Breast epithelium (tissue), 4 donors: ENCODE measurements at places on chromosomes 4 and X. TPM values are rescaled to one million over a fixed set of nuclear protein-coding genes. Genes with fewer than 3 reads are reported as not detected.
A peak's percentile ranks its signal among the peaks of the same experiment; 100 is the strongest.

Gene NAT8L
- total RNA-seq: 2.9 TPM

Gene ADGRG4
- total RNA-seq: under 0.01 TPM

Gene CHIC2
- 71.4 TPM for total RNA-seq

Gene MAGEE1
- total RNA-seq: 2.6 TPM

Gene MYOZ2
- 0.15 TPM for total RNA-seq

Gene PASD1
- not detected for total RNA-seq

Gene ATOH1
- total RNA-seq: not detected

Gene PDZD4
- 0.80 TPM for total RNA-seq

Gene BEX4
- 41.9 TPM for total RNA-seq

Gene RASSF6
- total RNA-seq: 4.6 TPM

Gene RAB39B
- total RNA-seq: 1.3 TPM

Gene GPM6B
- total RNA-seq: 35.7 TPM

DNA sequence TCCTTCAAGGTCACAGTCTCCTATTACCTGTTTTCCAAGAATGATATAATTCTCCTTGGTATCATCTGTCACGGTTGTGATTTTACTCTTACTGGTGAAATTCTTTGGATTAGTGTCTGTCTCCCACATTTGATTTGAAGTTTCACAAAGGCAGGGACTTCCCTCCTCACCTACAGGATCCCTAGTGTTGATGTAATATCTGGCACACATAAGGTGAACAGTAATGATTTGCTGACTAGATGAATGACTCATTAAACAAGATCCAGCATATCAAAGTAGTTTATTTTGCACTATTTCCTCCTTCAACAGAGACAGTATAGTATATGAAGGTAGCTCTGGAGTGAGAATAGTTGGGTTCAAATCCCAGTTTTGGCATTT is 135.3 kb upstream of the IL1RAPL2 start:
- no peaks in the 10 kb centered on the region for H3K4me1 ChIP-seq
- no peaks in the 10 kb centered on the region for H3K36me3 ChIP-seq
- H3K27me3 ChIP-seq: peaks cover 67% of the 10 kb centered on the region
- no peak for DNase-seq
- H3K27ac ChIP-seq: no peak overlapping the region

DNA sequence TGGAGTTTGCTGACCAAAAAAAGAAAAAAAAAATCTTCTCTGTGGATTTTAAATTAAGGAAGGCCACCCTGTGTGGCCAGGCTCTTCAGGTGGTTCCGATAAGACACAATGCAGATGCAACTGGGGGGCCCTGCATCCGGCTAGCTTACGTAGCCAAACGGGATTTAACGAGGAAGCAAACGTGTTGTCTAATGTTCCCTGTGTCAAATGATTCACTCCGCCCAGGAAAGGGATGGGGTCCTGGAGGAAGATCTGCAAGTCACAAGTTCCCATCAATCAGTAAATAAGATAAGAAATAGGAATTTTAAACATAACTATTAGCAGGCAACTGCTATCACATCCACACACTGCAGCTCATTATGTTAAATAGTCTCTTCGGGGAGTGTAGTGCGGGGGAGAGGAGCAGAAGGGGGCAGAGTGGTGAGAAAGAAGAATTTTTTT is 216.4 kb upstream of the GYPA start:
- no peak overlapping the region for H3K4me3 ChIP-seq
- H3K36me3 ChIP-seq: no peaks in the 10 kb centered on the region
- no peaks in the 10 kb centered on the region for H3K4me1 ChIP-seq
- no peak for DNase-seq
- no peak overlapping the region for H3K27ac ChIP-seq

GRCh38 chr4:42119886-42120285 is 32.6 kb downstream of the BEND4 start:
- no peak for DNase-seq
- H3K36me3 ChIP-seq: no peaks in the 10 kb centered on the region
- H3K27ac ChIP-seq: no peak overlapping the region

DNA sequence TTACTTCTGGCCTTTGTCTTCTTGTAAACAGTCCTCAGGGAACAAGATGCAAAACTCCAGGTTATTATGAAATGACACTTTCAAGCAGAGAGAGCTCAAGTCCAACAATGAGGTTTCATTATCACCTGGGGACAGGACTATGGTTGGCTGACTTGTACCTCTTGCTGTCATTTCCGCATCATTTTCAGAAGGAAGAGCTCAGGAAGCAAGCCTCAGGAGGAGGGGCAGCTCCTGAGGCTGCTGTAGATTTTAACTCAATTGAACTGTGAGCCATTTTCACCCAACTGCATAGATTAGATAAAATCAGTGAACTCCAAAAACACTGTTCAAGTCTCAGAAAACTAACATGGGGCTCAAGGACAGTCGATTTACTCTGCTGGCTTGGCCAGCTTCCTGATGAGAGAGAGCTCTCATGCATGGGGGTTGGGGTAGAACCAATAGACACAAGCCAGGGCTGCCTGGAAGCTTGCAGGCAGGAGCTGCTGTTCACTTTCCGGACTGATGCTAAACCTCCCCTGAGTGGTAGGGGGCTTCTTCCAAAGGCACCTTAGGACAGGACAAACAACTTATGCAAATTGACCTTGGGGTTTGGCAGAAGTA is 23.6 kb downstream of the TMEM255A start:
- H3K4me3 ChIP-seq: no peak overlapping the region
- H3K27me3 ChIP-seq: no peaks in the 10 kb centered on the region
- H3K36me3 ChIP-seq: no peaks in the 10 kb centered on the region
- H3K27ac ChIP-seq: peak overlapping the region; percentile 20

DNA sequence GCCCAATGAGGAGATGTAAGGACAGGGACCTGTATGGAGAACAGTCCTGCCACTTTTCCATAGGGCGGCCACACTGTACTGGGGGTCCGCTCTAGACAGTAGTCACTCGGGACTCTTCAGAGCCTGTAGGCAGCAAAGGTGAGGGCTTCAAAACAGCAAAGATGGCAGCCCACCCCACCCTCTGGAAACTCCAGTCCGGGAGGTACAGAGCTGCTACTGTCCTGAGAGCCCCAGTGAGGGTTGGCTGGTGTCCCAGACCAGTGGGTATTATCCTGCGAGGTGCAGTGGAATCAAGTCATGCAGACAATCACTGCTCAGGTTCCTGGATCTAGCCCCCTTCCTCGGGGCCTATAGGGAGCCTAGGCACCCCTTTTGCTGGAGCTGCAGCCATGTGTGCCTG is 784.6 kb upstream of the GRID2 start:
- DNase-seq: no peak
- H3K27ac ChIP-seq: no peak overlapping the region
- no peaks in the 10 kb centered on the region for H3K27me3 ChIP-seq
- no peak overlapping the region for H3K4me3 ChIP-seq
- H3K36me3 ChIP-seq: no peaks in the 10 kb centered on the region

- no peaks in the 10 kb centered on the region for H3K27me3 ChIP-seq
- no peak overlapping the region for H3K4me3 ChIP-seq
- no peaks in the 10 kb centered on the region for H3K4me1 ChIP-seq
- no peak overlapping the region for H3K27ac ChIP-seq
- no peak for DNase-seq
- H3K36me3 ChIP-seq: no peaks in the 10 kb centered on the region
Observed at GRCh38 chr4:17475481-17475880, 36.4 kb downstream of the QDPR start.

DNA sequence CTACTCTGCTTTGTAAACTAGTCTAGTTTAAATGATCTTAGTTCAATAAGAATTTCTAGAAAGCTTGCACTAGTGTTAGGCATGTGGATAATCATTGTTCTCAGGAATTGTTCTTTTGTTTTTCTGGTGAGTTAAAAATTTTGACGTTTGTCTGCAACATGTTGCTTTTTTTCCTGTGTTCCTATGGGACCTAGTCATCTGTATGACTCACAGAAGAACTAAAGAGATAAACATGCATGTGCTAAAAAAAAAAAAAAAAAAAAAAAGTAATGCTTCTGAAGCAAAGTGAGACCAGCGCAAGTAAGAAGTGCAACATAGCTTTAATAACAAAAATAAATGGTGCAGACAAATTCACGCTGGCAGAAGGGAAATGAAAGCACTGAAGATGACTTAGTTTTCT is 471.2 kb downstream of the IQCM start:
- no peaks in the 10 kb centered on the region for H3K4me1 ChIP-seq
- no peak overlapping the region for H3K4me3 ChIP-seq
- no peaks in the 10 kb centered on the region for H3K27me3 ChIP-seq
- H3K27ac ChIP-seq: no peak overlapping the region

- H3K27me3 ChIP-seq: no peaks in the 10 kb centered on the region
Observed at GRCh38 chr4:14130551-14130950, 503.0 kb upstream of the BOD1L1 start.

DNA sequence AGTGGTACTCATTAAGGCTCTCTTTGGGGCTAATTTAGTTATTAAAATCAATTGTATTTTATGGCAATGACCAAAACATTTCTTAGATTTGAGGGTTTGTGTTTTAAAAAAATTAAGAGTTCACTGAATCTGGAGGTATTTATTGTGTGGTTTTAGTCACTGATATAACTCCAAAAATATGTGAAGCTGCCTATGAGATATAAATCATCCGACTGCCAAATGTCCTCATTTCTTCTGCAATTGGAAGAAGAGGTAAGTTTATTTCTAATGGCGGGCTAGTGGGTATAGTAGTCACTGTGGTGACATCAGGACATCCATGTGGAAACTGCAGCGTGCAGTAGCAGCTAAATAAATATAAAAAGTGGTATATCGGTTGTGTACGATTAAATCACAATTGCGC is 205.5 kb downstream of the MID1 start:
- H3K36me3 ChIP-seq: no peaks in the 10 kb centered on the region
- DNase-seq: no peak
- no peak overlapping the region for H3K4me3 ChIP-seq
- no peaks in the 10 kb centered on the region for H3K4me1 ChIP-seq
- no peak overlapping the region for H3K27ac ChIP-seq

- no peaks in the 10 kb centered on the region for H3K27me3 ChIP-seq
- H3K36me3 ChIP-seq: no peaks in the 10 kb centered on the region
- H3K4me1 ChIP-seq: no peaks in the 10 kb centered on the region
- no peak for DNase-seq
Observed at GRCh38 chr4:1331591-1332353, 15.2 kb upstream of the UVSSA start.

GRCh38 chr4:3231471-3231870 is 17.5 kb upstream of the MSANTD1 start:
- H3K4me3 ChIP-seq: no peak overlapping the region
- no peaks in the 10 kb centered on the region for H3K27me3 ChIP-seq
- no peak for DNase-seq
- H3K4me1 ChIP-seq: no peaks in the 10 kb centered on the region

DNA sequence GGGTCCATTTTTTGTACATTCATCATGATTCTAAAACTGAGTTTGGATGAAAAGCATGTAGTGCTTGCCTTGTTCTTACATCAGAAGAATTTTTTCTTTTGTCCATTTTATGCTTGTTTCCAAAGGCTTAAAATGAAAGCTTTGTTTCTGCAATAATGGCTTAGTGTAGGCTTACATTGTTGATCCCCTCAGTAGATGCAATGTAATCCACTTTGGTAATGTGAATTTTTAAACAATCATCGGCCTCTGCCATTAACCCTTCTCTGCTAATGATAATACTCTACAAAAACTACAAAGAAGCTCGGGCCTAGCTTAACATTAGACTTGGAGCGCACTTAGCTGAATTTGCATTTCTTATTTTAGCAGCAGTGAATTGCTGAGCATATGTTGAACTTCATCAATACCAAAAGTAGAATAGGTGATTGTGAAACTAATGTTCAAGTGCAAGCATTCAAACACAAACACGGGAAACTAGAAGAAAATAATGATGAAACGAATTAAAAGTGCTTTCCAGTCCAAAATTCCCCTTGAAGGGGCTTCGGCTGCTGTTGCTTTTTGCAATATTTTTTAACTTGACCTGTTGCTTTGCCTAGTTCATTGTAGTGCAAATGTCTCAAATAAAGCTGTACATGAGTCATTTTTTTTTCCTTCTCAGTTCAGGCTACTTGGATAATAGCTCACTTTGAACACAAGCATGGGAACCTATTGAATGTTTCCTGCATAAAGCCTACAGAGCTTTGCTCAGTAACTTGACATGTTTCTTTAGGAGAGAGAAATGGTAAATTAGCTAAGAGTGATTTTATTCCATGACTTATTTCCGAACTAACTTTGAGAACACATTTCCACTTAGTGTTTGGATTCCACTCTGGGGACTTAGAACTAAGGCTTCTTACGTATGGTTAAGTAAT is 66.5 kb downstream of the SLIT2 start:
- no peak for DNase-seq
- H3K27ac ChIP-seq: no peak overlapping the region
- no peaks in the 10 kb centered on the region for H3K36me3 ChIP-seq
- H3K4me3 ChIP-seq: no peak overlapping the region
- H3K27me3 ChIP-seq: no peaks in the 10 kb centered on the region

DNA sequence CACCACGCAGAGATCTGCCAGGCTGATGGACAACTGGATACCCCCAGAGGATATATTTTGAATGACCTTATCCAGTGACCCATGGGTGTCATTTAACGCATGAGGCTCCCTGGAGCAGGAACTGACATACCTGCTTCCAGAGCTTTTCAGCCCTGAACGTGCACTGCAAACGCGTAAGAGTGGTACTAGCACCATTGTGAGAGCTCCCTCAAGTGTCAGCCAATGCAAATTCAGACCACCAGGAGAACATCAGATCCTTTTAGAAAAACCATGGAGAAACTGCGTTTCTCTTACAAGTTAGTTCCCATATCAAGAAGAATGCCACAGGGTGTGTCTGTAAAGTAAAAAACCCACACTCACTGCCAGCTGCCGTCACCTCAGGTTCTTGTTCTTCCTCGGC is 7.3 kb downstream of the TREX2 start:
- no peaks in the 10 kb centered on the region for H3K36me3 ChIP-seq
- no peak overlapping the region for H3K27ac ChIP-seq
- H3K27me3 ChIP-seq: no peaks in the 10 kb centered on the region

DNA sequence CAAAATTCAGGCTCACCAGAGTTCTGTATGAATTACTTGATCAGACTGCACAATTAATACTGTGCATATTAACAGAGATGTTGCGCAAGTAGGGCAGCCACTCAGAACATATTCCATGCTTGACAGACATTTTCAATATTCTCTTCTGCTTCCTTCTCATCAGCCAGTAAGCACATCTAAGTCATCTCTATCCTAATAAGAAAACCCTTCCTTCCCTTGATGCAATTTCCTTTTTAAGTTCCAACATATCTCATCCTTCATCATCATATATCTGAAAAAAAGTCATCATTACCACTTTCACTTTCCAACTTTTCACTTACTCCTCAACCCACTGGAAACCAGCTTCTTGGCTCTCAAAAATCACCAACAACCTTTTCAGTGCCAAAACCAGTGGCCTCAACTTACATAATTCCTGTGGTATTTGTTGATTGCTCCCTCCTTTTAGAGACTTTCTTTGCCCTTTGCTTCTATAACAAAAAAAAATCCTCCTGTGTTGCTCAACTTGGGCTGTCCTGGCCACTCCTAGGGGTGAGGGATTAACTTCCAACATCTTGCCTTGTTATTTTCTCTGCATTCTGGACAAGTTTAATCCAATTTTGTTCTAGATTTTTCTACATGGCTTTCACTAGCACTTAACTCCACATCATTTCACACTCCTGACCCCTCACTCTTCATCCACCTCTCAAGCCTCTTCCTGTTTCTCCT is 14.1 kb downstream of the MBNL3 start:
- H3K27ac ChIP-seq: no peak overlapping the region
- DNase-seq: no peak
- H3K4me1 ChIP-seq: no peaks in the 10 kb centered on the region

GRCh38 chr4:74038086-74038424 is 434 bp downstream of the CXCL3 start:
- H3K36me3 ChIP-seq: no peaks in the 10 kb centered on the region
- H3K4me1 ChIP-seq: no peaks in the 10 kb centered on the region
- no peak for DNase-seq
- H3K4me3 ChIP-seq: peak overlapping the region; percentile 75
- peak overlapping the region; percentile 77 for H3K27ac ChIP-seq

GRCh38 chr4:34323549-34324320 is 1920.6 kb downstream of the ARAP2 start:
- no peaks in the 10 kb centered on the region for H3K27me3 ChIP-seq
- no peaks in the 10 kb centered on the region for H3K4me1 ChIP-seq
- H3K27ac ChIP-seq: no peak overlapping the region
- no peaks in the 10 kb centered on the region for H3K36me3 ChIP-seq
